ENCODE measurements at places on chromosomes 1 and 21.

DNA sequence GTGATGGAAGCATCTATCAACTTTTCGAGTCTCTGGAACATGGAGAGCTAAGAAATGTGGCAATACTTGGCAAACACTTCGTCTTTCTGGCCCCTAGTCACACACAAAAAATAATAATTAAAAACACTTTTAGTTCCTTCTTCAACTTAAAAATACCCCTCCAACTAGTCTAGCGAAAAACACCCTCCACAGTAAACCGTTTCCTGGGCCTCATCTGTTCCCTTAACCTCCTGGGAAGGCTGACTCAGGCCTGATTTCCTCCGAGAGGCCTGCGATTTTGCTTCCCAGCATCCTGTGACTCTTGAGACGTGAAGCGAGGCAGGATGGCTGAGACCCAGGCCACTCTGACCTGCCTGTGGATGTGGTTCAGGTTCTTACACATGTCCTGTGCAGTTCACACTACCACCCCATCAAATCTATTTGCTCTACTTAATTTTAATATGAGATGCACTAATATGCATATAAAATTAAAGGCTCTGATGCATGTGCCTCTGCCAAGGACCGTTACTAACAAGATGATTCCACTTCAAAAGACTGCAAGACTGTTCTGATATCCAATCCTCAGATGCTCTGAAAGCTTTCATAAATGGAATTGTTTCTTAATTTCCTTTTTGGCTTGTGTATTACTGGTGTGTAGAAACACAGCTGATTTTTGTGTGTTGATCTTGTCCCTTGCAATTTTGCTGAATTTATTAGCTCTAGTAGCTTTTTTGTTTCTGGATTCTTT, 3.5 kb downstream of the NAV1 start:
- no peak for DNase-seq

DNA sequence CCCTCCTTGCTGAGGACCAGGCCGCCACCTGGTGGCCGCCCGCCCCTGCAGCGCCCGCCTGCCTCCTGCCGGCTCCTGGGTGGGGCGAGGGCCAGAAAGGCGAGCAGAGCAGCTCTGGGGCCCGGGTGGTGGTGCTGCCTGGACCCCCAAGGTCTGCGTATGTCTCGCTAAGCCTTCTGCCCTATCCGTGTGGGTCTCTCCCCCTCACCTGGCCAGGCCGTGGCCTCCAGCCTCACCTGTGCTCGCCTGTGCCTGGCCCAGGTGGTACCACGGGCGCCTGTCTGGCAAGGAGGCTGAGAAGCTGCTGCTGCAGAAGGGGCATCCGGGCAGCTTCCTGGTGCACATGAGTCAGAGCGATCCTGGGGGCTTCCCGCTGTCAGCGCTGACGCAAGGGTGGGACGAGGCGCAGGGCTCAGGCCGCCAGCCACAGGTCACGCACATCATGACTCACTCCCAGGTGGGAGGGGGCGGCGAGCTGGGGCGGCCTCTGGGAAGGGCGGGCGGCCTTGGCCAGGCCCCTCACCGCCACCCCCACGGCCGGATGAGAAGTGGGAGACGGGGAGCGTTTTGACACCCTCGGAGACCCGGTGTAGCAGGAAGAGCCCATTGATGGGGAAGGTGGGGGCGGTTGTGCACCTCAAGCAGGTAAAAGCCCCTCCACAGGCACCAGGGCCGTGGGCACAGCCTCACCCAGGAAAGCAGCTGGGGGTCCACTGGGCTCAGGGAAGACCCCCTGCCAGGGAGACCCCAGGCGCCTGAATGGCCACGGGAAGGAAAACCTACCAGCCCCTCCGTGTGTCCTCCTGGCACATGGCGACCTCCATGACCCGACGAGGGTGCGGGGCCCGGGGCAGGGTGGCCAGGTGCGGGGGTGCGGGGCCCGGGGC, 9.9 kb downstream of the RNF223 start:
- no peak for DNase-seq

DNA sequence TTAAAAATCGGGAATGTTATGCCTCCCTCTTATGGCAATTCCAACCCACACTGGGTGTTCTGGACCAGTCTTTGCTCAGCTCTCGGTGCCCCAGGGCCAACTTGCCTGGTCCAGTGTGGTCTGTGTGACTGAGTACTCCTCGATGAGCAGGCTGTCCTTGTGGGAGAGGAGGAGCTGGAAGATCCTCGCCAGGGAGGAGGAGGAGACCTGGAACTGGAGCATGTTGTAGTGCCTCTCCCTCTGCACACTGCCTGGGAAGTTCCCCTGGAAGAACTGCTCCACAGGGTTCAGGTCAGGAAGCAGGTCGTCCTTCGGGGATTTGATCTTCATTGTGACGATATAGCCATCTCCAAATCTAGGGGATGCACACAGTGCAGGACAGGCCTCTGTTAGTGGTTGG, 88.5 kb upstream of the GCLM start:
- DNase-seq: no peak

GRCh38 chr1:102110586-102110985, 113.9 kb upstream of the OLFM3 start:
- no peak for DNase-seq

DNA sequence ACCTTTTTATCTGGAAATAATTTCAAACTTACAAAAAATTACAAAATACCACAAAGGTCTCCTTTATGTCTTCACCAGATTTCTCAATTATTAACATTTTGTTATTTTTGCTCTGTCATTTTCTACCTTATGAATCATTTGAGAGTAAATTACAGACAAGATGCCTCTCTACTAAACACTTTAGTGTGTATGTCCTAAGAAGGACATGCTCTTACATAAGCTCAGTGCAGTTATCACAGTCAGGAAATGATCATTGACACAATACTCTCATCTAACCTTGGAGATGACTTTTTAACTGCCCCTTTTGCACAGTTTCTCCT, 378.9 kb upstream of the RUNX1 start:
- no peak for DNase-seq

GRCh38 chr1:226882187-226882586, 11.8 kb downstream of the PSEN2 start:
- no peak for DNase-seq

GRCh38 chr1:48181669-48182367, 40.7 kb upstream of the SLC5A9 start:
- no peak for DNase-seq

- DNase-seq: no peak
Measured at GRCh38 chr21:34706337-34706736, 37.5 kb downstream of the CLIC6 start.

- no peak for DNase-seq
Measured at GRCh38 chr1:34896612-34897011, 32.8 kb downstream of the DLGAP3 start.

GRCh38 chr1:8023287-8023994, 2.7 kb downstream of the ERRFI1 start:
- DNase-seq: no peak

DNA sequence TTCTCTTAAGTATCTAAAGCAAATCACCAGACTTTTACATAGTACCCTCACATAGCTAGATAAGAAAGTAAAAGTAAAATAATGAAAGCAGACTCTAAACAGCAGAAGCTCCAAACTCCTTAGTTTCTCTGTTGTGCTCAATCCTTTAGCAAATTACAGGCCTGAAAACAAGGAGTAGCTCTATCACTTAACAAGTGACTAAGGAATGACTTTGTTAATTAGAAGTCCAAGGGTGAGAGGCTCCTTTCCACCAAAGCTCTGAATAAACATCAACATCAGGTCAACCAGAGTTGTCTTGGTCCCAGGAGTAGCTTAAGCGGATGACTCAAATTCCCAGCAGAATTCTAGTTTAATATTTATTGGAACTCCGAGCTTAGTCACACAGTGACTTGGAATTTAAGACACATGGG, 5.9 kb downstream of the NRIP1 start:
- DNase-seq: no peak

DNA sequence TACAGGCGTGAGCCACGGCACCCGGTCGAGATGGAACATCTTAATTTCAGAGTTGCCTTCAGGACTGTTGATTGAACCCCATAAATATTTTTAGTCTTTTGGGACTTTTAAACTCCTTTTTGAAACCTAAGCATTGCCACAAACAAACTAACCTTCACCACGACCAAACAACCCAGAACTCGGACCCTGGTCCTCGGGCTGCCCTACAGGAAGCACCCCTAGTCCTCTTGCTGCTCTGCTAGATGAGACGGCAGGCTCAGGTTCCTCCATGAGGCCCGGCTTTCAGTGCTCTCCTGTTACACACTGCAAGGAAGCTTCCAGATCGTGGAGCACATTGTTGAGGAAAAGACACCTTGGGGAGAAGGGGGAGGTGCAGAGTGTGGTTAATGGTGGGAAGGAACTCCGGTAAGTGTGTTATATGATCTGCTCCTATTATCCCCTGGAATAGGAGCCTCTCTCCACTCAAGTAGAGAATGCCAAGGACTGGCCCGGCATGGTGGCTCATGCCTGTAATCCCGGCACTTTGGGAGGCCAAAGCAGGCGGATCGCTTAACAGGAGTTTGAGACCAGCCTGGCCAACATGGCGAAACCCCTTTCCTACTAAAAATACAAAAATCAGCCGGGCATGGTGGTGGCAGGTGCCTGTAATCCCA, 5.7 kb downstream of the EPHX1 start:
- DNase-seq: peak; percentile 80

GRCh38 chr1:232589812-232590743, 39.9 kb downstream of the SIPA1L2 start:
- no peak for DNase-seq

GRCh38 chr1:226682871-226683814, 55.9 kb downstream of the ITPKB start:
- no peak for DNase-seq

- DNase-seq: no peak
Measured at GRCh38 chr1:35768350-35769187, 1.2 kb downstream of the CLSPN start.

DNA sequence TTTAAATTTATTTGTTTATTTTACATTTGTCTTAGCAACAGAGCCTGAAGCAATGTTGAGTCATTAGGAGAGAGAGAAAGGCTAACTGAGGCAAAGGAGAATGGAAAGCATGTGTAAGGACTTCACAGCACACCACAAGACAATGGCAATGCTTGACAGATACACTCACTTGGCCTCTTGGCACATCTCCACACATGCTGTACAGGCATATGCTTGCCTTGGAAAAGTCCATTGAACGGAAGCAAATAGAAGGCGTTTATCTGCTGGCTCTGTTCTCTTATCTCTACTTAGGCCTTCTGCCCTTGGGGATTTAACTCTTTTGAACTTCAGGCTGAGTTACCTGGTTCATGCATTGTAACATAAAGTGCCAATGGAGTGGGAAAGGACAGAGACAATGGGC, 262.2 kb upstream of the POU3F1 start:
- DNase-seq: no peak

- DNase-seq: no peak
Measured at GRCh38 chr1:9027307-9027706, 1.1 kb upstream of the SLC2A7 start.

DNA sequence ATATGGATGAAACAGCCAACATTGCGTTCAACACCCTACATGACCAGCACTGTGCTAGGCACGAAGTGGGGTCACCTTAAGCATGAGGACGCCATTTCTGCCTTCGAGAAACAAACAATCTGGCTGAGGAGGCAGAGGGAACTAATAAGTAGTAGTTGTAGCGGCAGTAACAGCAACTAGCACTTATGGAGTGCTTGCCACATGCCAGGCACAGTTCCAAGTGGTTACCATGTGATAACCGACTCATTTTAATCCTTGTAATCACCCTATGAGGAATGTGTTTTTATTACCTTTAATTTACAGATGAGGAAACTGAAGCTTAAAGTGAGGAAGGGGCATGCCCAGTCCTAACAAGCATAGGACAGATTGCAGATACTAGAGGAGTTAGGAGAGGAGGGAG, 33.7 kb downstream of the KCND3 start:
- no peak for DNase-seq

- no peak for DNase-seq
Measured at GRCh38 chr1:79667848-79668696, 661.5 kb upstream of the ADGRL4 start.

DNA sequence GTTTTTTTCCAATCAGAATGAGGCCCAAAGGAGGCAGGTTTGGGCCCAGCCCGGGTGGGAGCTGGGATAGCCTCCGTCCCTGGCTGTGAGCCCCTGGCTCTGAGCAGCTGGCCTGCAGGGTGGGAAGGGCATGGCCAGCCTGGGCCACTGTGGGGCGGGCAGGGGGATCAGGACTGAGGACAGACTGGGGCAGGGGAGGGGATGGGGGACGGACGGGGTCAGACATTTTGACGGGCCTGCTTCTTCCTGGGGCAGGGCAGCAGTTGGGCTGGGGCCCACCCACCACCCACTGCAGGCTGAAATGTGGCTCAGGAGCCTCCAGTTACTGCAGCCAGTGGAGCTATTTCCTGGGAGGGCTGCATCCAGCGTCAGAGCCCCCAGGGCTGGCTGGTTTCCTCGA, 2.5 kb upstream of the SLC6A9 start:
- DNase-seq: no peak

DNA sequence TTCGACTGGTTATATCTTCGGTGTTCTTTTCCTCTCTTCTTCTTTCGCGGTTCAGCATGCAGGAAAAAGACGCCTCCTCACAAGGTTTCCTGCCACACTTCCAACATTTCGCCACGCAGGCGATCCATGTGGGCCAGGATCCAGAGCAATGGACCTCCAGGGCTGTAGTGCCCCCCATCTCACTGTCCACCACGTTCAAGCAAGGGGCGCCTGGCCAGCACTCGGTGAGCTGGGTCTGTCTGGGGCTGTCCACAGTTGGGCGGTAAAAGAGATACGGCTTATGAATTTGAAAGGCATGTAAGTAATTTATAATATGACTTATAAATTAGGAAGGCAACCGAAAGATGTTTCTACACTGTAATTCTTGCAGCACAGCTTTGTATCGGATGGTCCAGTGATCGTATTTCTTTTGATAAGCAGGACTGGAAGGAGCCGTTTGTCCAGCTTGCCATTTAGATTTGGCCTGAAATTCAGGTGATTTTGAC, 334 bp downstream of the CTH start:
- no peak for DNase-seq

DNA sequence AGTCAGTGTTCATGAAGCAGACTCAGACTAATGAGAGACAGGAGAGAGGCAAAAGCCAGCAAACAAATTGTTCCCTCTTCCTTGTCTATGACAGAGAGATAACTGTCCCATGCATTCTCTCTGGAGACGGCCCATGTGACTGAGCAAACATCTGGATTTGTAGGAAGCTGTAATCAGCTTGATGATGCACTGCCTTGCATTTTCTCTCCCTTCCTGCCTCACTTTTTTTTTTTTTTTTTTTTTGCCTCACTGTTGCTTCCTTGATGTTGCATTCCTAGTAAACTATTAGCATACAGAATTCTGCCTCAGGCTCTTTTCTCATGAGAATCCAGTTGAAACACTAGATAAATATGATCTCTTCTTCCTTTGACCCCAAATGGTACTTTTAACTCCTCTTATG, 134.5 kb downstream of the HHIPL2 start:
- no peak for DNase-seq

DNA sequence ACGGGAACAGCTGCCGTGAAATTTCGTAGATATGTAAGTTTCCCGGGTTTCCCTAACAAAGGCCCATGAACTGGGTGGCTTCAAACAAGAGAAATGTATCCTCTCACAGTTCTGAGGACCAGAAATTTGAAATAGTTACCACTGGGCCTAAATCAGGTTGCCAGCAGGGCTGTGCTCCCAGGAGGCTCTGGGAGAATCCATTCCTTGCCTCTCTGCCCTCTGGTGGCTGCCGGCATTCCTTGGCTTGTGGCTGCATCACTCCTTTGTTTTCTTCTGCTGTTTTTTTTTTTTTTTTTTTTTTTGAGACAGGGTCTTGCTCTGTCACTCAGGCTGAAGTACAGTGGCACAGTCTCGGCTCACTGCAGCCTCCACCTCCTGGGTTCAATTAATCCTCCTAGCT, 23.7 kb downstream of the UMODL1 start:
- DNase-seq: no peak

Measured in NCI-H1436 treated with DMSO at 0.1 percent for 48 hours (cell line).